ENCODE measurements at places on chromosomes 1 and 21.

DNA sequence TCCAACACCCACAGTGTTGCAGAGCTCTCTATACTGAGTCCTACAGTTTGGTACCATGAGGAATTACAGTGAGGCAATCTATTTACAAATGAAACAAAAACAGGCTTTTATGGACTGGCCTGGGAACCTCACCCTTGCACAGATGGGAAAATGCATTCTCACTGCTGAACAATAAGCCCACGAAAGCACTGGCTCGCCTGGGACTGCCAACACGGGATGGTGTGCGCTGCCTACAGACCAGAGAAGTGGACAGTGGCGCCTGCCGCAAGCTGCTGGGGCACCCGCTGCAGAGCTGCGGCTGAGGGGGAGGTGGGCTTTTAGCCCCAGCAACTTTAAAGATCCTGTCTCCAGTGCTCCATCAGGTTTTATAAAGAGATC is 28.5 kb upstream of the ABCG1 start:
- no peak for DNase-seq

DNA sequence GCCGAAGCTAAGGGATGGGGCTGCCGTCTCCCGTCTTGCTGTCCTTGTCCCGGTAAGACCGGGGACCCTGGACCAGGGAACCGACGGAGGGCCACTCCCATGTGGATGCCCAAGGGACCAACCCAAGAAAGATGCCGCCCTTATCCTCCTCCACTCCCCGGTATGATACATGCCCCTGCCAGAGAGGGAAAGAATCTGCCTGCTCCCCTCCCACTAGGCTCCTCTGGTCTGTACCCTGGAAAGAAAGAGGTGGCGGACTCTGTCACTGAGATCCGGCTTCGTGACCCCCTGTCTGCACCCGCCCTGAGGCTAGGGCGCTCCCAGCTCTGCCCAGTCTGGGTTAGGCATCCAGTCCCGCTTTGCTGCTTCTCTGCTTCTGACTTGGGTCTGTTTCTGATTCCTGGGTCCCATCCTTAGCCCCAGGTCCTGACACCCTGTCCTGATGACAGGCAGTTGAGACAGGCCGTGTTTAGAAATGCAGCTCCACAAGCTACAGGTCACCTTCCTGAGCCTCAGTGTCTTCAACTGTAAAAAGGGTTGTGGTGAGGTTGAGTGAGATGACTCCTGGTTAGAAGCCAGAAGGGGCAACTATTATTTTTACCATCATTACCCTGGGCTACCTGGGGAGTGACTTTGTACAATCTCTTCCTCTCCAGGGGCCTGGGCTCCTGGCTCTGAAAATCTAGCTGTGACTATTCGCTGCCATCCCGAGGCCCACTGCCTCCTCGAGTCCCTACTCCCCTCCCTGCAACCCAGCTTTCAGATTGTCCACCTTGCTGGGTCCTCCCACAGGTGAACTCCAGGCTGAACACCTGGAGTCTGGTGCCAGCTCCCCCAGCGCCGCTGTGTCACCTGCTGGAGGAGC is 3.7 kb downstream of the MATN1 start:
- peak; percentile 67 for DNase-seq

GRCh38 chr1:236342403-236343245 is 51.5 kb upstream of the EDARADD start:
- no peak for DNase-seq

- no peak for DNase-seq
These were observed 44.7 kb downstream of the EIF2B3 start for GRCh38 chr1:44941424-44942324.

DNA sequence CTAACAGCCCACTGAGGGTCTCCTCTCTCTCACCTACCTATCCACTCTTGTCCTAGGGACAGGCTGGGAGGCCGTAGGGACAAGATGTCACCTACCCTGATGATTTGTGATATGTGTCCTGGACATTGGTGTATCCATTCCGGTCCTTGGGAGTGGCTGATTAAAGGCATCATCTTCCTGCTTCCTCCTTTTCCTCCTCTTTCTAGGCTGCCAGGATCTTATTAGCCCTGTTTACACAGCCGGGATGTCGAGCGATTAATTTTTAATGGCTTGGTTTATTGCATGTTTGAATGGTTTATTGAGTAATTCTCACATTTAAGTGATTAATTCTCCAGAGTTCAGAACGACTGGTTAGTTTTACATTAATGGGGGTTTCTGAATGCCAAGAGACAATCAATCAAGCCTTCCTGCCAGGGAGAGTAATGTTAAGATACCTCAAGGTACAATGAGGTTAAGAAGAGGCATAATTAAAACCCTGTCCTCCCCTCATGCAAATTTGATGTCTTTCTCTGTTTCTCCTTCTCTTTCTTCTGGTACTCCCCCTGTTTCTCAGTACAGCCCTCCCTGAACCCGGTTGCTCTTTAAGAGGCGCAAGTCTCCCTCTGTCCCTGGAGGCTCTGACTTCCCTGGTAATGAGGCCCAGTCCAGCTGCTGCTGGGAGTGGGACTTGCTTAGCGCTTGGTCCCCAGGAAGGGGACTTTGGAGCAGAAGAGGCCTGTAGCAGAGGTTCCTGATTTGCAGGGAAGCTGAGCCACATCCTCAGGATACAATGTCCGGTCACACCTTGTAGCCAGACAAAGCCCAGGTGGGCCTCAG is 50.9 kb downstream of the ACTL8 start:
- no peak for DNase-seq

DNA sequence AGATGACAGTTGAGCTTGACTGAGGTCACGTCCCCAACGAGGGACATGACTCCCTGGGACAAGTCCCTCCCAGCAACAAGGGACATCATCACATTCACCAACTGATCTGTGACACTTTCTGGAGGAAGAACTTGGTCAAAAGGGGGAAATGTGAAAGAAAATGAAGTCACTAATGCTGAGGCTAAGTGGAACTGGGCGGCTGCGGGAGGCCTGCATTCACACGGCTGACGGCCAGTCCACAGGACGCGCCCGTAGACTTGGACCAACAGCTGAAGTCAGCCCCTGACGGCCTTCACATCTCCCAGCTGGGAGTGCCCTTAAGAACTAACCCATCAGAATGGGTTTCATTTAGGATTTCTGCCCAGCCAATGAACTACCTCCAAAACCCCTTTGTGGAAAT is 26.6 kb downstream of the POFUT2 start:
- DNase-seq, result no peak

GRCh38 chr1:203083463-203083921 is 2.3 kb downstream of the MYOG start:
- no peak for DNase-seq

- DNase-seq, result no peak
These were observed 6.3 kb downstream of the CHIT1 start for GRCh38 chr1:203223012-203223775.

DNA sequence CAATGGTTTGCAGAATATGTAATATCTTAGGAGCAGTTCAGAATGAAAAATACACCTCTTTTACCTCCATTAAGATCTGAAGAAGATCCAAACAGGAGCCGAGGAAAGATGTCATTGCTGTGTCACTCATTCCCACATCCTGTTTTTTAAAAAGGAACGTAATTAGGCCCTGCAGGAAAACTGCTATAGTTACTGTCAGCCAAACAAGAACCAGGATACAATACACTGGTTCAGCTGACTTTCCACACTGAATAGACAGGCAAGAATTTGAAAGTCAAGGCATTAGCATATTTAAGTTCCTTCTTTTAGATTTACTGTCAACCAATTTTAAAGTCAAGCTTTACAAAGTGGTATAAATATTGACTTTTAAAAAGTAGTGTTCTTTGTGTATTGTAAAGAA is 63.8 kb downstream of the IARS2 start:
- no peak for DNase-seq

GRCh38 chr21:16418226-16418625 is 688.4 kb downstream of the USP25 start:
- no peak for DNase-seq

- no peak for DNase-seq
These were observed 31.4 kb upstream of the CLSTN1 start for GRCh38 chr1:9855186-9855585.

DNA sequence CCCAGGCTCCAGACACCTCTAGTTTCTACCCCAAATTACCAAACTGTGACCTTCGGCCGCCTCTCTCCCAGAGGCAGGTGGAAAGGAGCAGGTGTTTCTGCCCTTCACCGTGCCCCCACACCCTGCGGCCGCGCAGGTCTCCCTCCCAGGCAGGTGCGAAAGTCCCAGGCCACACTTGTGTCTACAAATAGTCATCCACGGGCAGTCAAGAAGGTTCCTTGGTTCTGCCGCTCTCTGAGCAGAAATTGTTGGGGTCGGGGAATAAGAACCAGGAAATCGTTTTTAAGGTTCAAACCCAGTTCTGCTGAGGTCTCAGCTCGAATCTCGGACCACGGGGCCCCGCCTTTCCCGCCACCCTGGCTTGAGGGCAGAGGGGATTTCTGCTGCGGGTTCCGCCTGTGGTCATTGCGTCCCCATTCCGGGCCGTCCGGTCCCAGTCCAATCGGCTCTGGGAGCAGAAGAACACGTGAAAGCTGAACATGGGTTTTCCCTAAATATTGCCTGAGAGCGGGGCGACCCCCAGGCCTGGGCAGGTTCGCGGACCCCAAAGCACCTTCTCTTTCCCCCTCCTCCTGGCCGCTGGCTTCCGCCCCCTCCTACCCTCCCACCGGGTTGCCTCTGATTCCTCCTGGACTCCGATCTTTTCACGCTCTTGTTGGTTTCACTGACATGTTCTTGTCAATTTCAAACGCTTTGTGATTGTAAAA is 1.2 kb upstream of the ATF3 start:
- no peak for DNase-seq

DNA sequence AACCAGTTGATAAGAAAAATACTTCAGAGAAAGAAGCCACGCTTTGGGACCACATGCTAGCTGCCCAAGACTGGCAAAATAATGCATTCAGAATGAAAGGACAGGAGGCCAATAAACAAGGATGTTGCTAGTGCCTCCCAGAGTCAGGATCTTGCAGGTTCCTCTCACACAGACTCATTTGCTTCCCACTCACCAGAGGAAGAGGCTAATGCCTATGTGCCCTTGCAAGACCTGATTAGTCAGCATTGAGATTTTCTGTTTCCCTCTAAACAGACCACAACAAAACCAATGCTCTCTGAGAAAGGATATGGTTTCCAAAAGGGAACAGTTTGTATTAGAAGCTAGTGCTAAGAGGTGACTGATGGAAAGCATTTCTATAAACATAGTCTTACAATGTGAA is 85.7 kb downstream of the NRDC start:
- no peak for DNase-seq

GRCh38 chr1:100364697-100365096 is 12.4 kb downstream of the CDC14A start:
- no peak for DNase-seq

DNA sequence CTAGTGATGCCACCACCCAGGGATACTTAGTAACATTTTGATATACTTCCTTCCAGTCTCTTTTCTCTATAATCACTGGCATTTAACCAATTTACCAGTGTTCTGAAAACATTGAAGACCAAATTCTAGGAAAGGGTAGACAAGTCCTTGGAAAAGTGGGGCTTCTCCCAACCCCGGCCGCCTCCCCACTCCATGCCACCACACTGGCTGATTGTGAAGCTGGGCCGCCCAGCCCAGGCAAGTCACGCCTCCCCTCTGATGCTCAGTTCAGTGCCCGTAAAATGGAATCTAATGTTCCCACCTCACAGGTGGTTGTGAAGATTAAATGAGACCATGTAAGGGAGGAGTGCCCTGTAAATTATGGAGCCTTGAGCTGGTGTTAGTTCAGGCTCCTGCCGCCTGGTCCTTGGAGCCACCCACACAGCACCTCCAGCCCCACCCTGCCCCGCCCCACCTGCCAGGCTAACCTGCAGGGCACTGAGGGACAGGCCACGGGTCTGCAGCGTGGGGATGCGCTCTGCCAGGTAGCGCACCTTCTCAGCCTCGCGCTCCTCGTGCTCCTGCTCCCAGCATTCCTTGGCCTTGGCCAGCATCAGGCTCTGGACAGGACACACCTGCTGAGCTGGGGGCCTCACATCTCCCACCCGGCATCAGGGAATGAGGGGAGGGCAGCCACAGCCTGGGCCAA is 7.3 kb downstream of the TNNI1 start:
- DNase-seq, result no peak

DNA sequence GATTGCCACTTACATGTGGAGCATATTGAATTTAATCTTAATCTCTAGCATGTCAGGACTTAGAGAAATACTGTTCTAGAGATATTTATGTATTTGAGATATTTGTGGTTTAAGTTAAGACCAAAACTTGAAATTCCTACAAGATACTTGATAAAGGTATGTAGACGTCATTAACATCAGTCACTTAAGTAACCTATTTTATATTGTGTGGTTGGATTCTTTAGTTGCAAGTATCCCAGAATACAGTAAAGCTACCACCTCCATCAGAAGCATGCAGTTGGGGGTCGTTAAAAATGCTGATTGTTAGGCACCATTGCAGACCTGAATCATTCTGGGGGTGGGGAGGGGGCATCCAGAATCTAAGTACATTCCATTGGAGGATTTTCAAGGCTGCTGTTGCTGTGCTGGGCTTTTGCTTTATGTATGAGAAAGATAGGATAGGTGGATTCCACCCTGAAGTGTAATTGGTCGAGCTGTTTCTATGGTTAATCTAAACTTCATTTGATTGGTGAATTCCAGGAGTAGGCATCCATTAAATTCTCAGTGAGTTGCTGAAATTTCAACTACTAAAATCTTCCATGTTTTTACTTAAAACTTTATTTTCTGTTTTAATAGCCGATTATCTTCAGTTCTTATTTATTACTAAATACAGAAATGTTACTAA is 4.0 kb downstream of the H3-3A start:
- DNase-seq, result no peak

GRCh38 chr1:234607109-234608024 is 2.6 kb downstream of the IRF2BP2 start:
- no peak for DNase-seq

DNA sequence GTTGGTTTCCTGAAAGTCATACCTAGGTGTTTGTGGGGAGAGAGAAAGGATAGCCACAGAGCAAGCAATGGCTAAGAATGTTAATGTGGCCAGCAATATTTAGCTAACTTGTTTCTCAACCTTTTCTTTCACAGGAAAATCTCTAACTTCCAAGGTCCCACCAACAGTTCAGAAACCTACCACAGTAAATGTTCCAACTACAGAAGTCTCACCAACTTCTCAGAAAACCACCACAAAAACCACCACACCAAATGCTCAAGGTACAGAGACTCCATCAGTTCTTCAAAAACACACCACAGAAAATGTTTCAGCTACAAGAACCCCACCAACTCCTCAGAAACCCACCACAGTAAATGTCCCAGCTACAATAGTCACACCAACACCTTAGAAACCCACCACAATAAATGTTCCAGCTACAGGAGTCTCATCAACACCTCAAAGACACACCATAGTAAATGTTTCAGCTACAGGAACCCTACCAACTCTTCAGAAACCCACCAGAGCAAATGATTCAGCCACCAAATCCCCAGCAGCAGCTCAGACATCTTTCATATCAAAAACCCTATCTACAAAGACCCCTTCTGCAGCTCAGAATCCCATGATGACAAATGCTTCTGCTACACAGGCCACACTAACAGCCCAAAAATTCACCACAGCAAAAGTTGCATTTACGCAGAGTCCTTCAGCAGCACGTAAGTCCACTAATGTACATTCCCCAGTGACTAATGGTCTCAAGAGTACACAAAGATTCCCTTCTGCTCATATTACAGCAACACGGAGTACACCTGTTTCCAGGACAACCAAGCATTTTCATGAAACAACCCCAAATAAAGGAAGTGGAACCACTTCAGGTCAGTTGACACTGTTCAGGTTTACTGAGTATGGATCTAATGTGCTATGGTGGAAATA is 15.3 kb downstream of the CD55 start:
- DNase-seq, result no peak

Data from NCI-H460 (cell line).